ENCODE measurements at places on chromosomes 12 and 14.
A peak's percentile ranks its signal among the peaks of the same experiment; 100 is the strongest.

DNA sequence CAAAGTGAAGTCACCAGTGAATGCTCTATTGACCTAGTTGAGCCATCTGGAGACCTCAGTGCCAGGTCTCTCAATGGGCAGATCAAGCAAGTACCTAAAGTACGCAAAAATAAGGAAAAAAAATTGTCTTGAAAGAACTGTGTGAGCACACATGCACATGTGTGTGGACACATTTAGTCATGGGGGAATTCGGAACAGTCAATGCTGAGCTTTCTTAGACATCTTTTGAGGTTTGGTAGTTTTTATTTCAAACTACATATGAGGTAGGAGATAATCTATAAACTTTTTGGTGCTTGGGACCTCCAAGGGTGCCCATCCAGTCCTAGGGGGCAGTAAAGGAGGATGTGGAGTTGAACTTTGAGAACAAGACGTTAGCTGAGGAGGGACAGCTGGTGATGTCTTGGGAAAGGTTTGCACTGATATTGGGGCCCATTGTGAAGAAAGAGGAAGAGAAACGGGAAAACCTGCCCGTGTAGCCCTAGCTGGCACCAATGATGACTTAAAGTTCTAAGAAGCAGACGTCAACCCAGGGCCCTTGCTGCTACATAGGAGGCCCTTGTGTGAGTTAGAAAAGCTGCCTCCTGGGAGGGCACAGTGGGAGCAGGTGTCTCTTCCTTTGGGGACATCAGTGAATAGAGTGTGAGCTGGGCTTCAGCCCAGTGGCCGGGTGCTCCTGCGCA, 124.4 kb downstream of the NT5DC3 start:
- no peaks in the 10 kb centered on the region for H3K36me3 ChIP-seq
- no peak overlapping the region for H3K4me3 ChIP-seq
- H3K27ac ChIP-seq: no peak overlapping the region
- no peaks in the 10 kb centered on the region for H3K27me3 ChIP-seq
- no peak for DNase-seq

GRCh38 chr14:80586131-80586530, 355.4 kb downstream of the CEP128 start:
- no peak overlapping the region for H3K4me3 ChIP-seq
- no peak for DNase-seq
- H3K27ac ChIP-seq: no peak overlapping the region
- no peaks in the 10 kb centered on the region for H3K27me3 ChIP-seq

DNA sequence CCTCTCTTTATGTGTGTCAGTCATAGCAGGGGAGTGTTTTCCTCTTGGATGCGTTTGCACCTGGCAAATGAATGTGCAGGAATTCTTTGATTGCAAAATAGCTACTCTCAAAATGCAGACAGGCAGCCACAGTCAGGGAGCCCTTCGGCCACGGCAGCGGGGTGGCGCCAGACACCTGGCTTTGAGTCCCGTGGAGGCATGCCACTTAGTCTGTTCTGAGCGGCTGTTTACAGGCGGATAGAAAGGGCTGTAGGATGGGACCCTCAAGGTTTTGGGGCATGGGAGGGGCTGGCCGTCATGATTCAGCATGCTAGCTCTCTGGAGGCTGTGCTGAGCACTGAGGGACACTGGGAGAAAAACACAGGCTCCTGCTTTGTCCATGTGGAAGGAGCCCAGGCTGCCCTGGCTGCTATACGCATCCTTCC, 117.1 kb downstream of the SLC25A47 start:
- no peaks in the 10 kb centered on the region for H3K36me3 ChIP-seq
- no peak overlapping the region for H3K4me3 ChIP-seq
- H3K27ac ChIP-seq: peak overlapping the region; percentile 1
- peak; percentile 78 for DNase-seq

- peak; percentile 93 for DNase-seq
- H3K4me1 ChIP-seq: peaks cover 18% of the 10 kb centered on the region
- no peaks in the 10 kb centered on the region for H3K36me3 ChIP-seq
- H3K27me3 ChIP-seq: no peaks in the 10 kb centered on the region
Observed at GRCh38 chr12:1594261-1595025, at the start of gene FBXL14. Gene FBXL14, minus strand, starts transcription at chr12:1594581. Its CDS starts 515 bp downstream, at chr12:1594066.

DNA sequence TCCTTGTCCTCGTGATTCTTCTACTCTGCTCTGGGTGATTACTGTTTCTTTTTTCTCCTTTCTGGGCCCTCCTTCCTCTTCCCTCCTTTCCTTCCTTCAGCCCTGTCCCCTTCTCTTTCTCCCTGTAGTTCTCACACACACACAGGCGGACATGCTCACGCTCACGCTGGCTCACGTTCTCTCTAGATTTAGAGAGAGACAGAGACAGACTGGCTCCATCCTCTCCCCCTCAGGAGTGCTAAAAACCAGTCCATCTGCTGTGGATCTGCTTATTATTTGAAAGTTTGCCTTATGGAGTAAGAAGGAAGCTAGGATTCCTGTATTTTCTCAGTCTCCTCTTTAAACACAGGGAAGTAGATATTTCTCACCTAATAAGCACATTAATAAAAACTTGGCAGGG, 48.1 kb downstream of the KCNA1 start:
- no peaks in the 10 kb centered on the region for H3K4me1 ChIP-seq
- H3K36me3 ChIP-seq: no peaks in the 10 kb centered on the region
- no peak overlapping the region for H3K4me3 ChIP-seq
- H3K27me3 ChIP-seq: no peaks in the 10 kb centered on the region
- no peak overlapping the region for H3K27ac ChIP-seq
- DNase-seq: no peak

GRCh38 chr12:91542666-91543065, 360.0 kb upstream of the DCN start:
- H3K4me3 ChIP-seq: no peak overlapping the region
- H3K27ac ChIP-seq: no peak overlapping the region
- no peaks in the 10 kb centered on the region for H3K27me3 ChIP-seq
- DNase-seq: no peak
- no peaks in the 10 kb centered on the region for H3K4me1 ChIP-seq

GRCh38 chr14:95516554-95517181, at the start of gene SYNE3:
Gene SYNE3, minus strand, starts transcription at chr14:95516650. Its CDS starts 40,829 bp downstream, at chr14:95475821.
- H3K27me3 ChIP-seq: no peaks in the 10 kb centered on the region
- H3K4me1 ChIP-seq: peaks cover 31% of the 10 kb centered on the region
- DNase-seq: peak; percentile 72
- H3K4me3 ChIP-seq: peak within 1 kb of the TSS; percentile 53
- no peaks in the 10 kb centered on the region for H3K36me3 ChIP-seq
- H3K27ac ChIP-seq: peak within 1 kb of the TSS; percentile 71

DNA sequence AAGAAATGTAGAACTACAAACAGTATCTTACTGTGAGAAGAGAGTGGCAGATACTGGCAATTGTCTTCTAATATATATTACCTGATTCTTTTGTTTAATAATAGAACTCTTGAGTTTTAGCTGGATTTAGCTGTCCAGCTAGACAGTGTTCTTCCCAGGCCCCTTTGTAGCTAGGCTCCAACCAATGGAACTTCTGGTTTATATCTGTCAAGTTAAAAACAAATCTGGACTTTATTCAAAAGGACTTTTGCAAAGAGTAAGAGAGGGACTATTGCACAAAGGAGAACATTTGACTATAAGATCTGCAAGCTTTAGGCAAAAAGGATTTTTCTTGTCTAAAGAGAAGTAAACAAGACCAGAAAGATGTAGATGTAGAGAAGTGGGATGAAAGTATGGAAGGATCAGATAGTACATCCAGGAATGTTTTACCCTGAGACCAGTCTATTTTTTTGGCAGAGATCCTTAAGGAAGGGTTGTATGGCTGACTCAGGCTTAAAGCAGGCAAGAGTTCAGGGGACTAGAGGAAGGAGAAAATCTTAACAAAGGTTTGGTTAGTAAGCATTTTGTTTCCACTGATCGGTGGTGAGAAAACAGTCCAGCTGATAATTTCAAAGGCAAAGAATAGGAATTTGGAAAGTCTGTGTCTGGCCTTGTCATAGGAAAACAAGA, 111.1 kb upstream of the PLEKHA5 start:
- DNase-seq: no peak
- peaks cover 2% of the 10 kb centered on the region for H3K4me1 ChIP-seq
- H3K27me3 ChIP-seq: no peaks in the 10 kb centered on the region
- H3K27ac ChIP-seq: no peak overlapping the region
- H3K4me3 ChIP-seq: no peak overlapping the region

DNA sequence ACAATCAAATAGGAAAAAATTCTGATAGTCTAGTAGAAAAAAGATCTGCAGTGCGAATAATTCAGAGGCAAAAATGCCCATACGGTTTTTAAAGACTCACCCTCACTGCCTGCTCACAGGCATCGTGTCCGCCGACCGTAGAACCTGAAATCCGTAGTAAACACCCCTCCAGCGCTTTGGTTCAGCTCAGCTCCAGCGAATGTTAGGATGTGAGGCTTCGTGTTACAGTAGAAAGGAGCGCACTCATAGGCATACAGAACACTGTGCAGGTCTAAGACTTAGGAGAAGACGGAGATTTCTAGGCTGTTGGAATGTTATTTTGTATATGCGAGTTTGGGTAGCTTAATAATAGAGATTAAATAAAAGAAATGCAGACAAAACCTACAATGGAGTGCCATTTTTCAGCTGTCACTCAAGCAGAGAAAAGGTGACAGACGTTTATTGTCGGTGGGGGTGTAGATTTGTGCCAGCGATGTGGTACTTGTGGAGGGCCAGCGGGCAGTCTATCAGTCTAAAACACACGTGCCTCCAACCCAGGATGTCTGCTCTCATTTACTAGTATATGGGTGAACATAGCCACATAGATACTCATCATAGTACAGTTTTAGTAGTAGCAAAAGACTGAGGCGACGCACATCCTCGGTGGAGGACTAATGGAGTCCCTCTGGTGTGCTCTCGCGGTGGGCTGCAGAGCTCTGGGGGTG, 25.7 kb downstream of the SFSWAP start:
- no peaks in the 10 kb centered on the region for H3K36me3 ChIP-seq
- H3K4me1 ChIP-seq: no peaks in the 10 kb centered on the region

GRCh38 chr14:68626386-68626785, 166.5 kb downstream of the ZFP36L1 start:
- no peak overlapping the region for H3K4me3 ChIP-seq
- H3K27me3 ChIP-seq: no peaks in the 10 kb centered on the region
- H3K27ac ChIP-seq: no peak overlapping the region
- H3K36me3 ChIP-seq: no peaks in the 10 kb centered on the region
- DNase-seq: no peak

GRCh38 chr14:75547552-75548250, 25.4 kb downstream of the BATF start:
- no peaks in the 10 kb centered on the region for H3K27me3 ChIP-seq
- H3K27ac ChIP-seq: no peak overlapping the region
- H3K4me1 ChIP-seq: no peaks in the 10 kb centered on the region
- H3K4me3 ChIP-seq: no peak overlapping the region
- no peaks in the 10 kb centered on the region for H3K36me3 ChIP-seq

- H3K27me3 ChIP-seq: no peaks in the 10 kb centered on the region
- H3K4me3 ChIP-seq: no peak overlapping the region
- DNase-seq: no peak
- peaks cover 8% of the 10 kb centered on the region for H3K4me1 ChIP-seq
- no peak overlapping the region for H3K27ac ChIP-seq
Observed at GRCh38 chr14:68230950-68231717, 411.6 kb downstream of the RAD51B start.

GRCh38 chr12:119204131-119204530, 25.4 kb downstream of the HSPB8 start:
- no peaks in the 10 kb centered on the region for H3K27me3 ChIP-seq
- H3K4me1 ChIP-seq: no peaks in the 10 kb centered on the region
- DNase-seq: no peak
- H3K36me3 ChIP-seq: no peaks in the 10 kb centered on the region

DNA sequence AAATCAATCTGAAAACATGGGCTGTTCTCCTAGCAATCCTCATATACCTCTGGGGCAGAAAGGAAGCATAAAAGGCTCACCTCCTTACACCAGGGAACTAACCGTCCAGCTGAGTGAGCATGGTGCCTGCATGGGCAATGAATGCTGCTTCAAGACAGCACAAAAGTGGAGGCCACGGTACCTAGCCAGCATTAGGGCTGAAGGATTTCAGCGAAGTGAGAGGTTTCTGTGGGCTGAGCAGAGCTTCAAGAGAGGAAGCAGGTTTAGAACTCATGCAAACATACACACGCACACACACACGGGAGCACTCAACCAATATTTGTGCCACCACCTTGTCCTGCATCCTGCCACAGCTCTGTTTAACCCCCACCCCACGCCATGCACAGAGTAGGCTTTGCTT, 838.5 kb upstream of the TMEM132C start:
- H3K4me1 ChIP-seq: no peaks in the 10 kb centered on the region
- no peak overlapping the region for H3K4me3 ChIP-seq
- H3K27ac ChIP-seq: no peak overlapping the region
- no peak for DNase-seq
- H3K27me3 ChIP-seq: no peaks in the 10 kb centered on the region

- H3K27ac ChIP-seq: no peak overlapping the region
- H3K4me3 ChIP-seq: no peak overlapping the region
- DNase-seq: no peak
- H3K36me3 ChIP-seq: no peaks in the 10 kb centered on the region
Observed at GRCh38 chr12:75491169-75491568, 10.6 kb downstream of the GLIPR1 start.

DNA sequence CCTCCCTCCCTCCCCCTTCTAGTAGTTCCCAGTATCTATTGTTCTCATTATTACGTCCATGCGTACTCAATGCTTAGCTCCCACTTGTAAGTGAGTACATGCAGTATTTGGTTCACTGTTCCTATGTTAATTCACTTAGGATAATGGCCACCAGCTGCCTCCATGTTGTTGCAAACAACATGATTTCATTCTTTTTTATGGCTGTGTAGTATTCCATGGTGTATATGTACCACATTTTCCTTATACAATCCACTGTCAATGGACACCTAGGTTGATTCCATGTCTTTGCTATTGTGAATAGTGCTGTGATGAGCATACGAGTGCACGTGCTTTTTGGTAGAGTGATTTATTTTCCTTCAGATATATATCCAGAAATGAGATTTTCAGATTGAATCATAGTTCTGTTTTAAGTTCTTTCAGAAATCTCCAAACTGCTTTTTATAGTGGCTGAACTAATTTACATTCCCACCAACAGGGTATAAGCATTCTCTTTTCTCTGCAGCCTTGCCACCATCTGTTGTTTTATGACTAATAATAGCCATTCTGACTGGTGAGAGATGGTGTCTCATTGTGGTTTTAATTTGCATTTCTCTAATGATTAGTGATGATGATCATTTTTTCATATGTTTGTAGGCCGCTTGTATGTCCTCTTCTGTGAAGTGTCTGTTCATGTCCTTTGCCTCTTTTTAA, 17.9 kb upstream of the CLEC7A start:
- H3K27ac ChIP-seq: no peak overlapping the region
- no peaks in the 10 kb centered on the region for H3K4me1 ChIP-seq
- H3K27me3 ChIP-seq: no peaks in the 10 kb centered on the region
- H3K36me3 ChIP-seq: no peaks in the 10 kb centered on the region

Data from ovary (tissue), 10 donors.